ENCODE measurements at places on chromosomes 2 and 18.
A peak's percentile ranks its signal among the peaks of the same experiment; 100 is the strongest.

DNA sequence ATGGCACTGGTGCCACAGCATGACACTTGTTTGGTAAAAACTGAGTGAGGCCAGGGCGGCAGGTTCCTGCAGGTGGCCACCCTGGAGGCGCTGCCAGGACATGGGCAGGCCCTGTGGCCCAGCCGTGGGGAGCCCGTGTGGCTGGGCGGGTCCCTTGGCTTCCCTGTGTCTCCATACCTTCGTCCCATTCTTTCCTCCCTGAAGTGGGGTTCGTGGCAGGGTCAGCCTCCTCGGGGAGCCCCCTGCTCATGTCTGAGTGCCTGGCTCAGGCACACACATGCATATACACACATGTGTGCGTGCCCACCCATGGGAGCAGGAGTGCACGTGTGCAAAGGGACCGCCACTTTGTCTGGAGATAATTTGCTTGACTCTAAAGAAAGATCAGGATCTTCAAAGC is 86.5 kb upstream of the HDAC4 start:
- DNase-seq: no peak

GRCh38 chr18:24727685-24728084 is 267.2 kb downstream of the HRH4 start:
- no peak for DNase-seq

GRCh38 chr2:182173944-182174622 is 188.4 kb downstream of the PPP1R1C start:
- no peak for DNase-seq

DNA sequence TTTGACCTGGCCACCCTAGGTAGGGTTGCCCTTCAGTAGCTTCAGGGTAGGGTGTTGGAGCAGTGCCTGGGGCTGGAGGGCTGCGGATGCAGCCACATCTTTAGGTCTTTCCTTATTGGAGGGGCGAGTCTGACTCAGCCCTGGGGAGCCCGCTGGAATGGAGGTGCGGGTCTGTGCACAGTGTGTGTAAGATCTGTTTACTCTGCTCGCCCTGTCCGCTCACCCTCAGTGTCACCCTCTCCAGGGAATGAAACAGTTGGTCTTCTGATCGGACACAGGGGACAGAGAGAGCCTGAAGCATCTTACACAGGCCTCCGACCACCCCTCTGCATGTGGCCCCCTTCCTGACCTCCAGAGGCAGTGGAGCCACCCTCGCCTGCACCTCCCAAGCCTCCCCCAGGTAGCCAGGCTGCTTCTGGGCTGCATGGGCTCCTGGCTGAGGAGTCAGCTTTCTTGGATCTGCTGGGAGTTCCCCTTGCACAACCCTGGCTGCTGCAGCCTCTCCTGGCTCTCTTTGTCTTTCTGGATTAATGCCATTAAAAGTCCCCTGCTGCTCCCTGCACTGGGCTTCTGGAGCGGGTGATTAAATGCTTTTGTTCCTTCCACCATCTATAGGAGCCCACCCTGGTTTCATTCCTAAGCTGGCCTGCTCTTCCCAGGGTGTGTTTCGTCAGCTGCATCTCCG is 82.6 kb downstream of the ASB1 start:
- DNase-seq: no peak

- no peak for DNase-seq
Observed at GRCh38 chr2:220510668-220511067, 883.2 kb downstream of the SLC4A3 start.

DNA sequence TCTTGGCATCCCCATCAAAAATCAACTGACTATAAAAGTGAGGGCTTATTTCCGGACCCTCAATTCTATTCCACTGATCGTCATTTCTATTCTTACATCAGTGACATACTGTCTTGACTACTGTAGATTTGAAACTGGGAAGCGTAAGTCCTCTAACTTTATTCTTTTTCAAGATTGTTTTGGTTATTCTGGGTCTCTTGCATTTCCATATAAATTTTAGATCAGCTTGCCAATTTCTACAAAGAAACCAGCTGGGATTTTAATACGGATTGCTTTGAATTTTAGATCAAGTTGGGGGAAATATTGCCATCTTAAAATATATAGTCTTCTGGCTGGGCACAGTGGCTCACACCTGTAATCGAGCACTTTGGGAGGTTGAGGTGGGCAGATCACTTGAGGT is 17.9 kb upstream of the INPP4A start:
- DNase-seq: no peak

DNA sequence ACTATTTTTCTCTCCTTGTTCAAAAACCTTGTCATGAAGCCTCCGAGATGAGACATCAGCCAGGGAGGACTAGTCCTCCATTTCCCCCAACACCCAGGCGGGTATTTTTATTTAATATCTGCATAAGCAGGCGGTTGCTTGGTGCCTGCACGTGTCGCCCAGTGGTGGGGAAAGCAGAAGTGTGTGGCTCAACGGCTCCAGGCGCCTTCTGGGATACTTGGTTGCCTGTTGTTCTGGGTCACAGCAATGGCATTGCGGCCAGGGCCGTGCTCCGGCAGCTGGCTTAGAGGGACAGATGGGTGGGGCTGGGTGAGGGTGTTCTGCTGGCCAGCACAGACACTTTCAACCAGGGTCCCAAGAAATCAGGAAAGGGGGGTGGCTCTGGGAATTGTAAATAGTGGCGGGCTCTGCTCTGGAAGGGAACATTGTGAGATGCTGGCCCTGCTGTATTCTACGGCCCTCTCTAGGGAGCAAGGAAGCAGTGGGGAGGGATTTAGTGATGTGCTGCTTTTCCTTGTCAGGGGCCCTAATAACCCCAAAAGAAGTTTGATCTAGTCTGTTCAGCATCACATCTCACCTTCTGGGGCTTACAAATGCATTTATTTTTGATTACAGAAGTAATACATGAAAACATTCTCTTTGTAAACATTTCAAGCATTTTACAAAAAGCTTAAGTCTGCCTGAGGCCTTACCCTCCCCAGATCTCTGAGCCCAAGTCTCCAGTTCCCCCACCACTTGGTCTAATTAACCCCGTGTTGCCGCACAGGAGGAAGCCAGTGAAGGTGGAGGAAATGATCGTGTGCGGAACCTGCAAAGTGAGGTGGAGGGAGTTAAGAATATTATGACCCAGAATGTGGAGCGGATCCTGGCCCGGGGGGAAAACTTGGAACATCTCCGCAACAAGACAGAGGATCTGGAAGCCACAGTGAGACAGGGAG is 1.1 kb downstream of the VAMP8 start:
- DNase-seq: no peak

GRCh38 chr2:142803158-142803557 is 74.3 kb upstream of the KYNU start:
- DNase-seq: no peak

GRCh38 chr2:186426153-186427016 is 59.7 kb upstream of the ZC3H15 start:
- DNase-seq: no peak

- DNase-seq: no peak
Observed at GRCh38 chr18:44681076-44681970, 635 bp downstream of the SETBP1 start.

- DNase-seq: no peak
Observed at GRCh38 chr2:239994086-239994485, 31.1 kb downstream of the NDUFA10 start.

- DNase-seq: no peak
Observed at GRCh38 chr2:236616031-236616430, 46.4 kb downstream of the ACKR3 start.

DNA sequence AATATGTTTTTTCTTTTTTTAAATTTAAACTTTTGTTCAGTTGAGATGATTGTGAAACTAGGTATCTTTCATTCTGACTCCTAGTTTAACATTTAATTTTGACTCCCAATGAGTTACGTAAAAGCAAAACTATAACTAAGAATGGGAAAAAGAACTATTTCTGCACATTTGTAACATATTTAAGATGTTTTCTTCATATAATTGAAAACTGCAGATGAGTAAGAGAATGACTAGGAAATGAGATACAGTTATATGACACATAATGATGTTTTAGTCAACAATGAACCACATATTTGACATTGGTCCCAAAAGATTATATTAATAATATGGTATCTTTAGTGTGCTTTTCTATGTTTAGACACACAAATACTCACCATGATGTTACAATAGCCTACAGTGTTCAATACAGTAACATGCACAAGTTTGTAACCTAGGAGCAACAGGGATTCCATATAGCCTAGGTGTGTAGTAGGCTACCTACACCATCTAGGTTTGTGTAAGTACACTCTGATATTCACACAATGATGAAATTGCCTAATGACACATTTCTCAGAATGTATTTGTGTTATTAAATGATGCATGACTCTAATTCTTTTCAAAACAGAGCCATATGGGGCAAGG is 12.6 kb downstream of the ERMN start:
- DNase-seq: no peak

GRCh38 chr2:198004921-198005829 is 200.8 kb downstream of the PLCL1 start:
- peak; percentile 27 for DNase-seq

- DNase-seq: no peak
Observed at GRCh38 chr2:223232896-223233295, 180.9 kb downstream of the KCNE4 start.

GRCh38 chr2:127032621-127033020 is 74.3 kb downstream of the BIN1 start:
- no peak for DNase-seq

- no peak for DNase-seq
Observed at GRCh38 chr2:178074123-178075005, 1.8 kb upstream of the PDE11A start.

- DNase-seq: no peak
Observed at GRCh38 chr2:50719837-50720696, 311.9 kb downstream of the NRXN1 start.

DNA sequence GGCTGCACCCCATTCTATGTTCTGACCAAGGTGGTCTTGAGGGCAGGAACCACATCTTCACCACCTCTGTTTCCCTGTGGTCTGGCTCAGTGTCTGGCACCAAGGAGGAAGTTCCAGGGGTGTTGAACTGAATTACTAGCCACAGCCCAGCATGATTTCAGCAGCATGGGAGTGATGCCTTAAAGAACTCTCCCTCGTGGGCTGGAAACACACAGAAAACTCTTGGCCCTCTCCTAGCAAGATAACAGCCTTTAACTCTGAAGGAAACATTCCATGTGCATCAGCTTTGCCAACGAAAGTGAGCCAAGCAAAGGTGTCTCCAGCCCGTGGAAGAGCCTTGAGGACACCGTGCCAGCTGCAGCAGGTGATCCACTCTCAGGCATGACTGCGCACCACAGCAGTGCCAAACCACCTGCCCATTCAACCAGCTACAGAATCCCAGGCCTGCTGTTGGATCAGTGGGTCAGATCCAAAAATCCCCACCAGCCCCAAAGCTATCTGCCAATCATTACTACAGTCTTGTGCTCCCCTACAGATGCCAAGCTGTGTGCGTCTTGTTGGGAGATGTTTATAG is 124.8 kb downstream of the TTC32 start:
- no peak for DNase-seq

- DNase-seq: no peak
Observed at GRCh38 chr2:44715671-44716081, 225.8 kb upstream of the SIX3 start.

- DNase-seq: no peak
Observed at GRCh38 chr2:156452971-156453370, 16.8 kb downstream of the GPD2 start.

DNA sequence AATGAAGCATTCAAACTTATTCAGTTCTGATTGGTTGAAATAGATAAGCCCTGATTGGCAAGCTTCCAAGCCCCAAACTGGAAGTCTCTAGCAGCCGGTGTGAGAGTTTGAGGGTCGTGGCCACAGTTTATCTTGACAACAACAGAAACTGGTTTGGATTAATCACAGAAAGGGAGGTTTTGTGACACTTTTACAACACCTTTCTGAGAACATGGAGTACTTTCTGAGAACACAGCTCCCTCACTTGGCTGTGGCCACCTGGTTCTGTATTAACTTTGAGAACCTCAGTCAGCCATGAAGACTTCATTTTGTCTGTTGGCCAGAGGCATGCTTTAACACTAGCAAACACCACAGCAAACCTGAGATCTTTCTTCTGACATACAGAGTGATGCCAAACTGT is 280.7 kb upstream of the VWC2L start:
- DNase-seq: no peak

- no peak for DNase-seq
Observed at GRCh38 chr2:170878505-170878904, 50.5 kb upstream of the GORASP2 start.

DNA sequence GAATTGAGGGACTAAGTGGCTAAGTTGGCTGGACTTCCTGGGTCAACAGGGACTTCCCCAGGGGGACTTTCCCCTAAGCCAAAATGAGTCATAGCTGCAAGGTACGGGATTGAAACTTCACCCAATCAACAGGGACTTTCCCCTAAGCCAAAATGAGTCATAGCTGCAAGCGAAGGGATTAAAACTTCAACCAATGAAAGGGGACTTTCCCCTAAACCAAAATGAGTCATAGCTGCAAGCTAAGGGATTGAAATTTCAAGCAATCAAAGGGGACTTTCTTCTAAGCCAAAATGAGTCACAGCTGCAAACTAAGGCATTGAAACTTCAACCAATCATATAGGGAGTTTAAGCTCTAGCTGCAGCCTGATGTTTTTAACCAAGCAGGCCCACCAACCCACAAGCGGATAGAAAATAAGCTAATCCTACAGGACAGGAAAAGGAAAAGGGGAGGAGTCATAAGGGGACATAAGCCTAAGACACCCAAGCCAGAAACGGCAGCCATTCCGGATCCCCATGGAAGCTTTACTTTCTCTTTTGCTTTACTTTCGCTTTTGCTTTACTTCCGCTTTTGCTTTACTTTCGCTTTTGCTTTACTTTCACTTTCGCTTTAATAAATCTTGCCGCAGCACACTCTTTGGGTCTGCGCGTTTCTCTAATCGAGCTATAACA is 1375.4 kb upstream of the CELF4 start:
- DNase-seq: peak; percentile 41

DNA sequence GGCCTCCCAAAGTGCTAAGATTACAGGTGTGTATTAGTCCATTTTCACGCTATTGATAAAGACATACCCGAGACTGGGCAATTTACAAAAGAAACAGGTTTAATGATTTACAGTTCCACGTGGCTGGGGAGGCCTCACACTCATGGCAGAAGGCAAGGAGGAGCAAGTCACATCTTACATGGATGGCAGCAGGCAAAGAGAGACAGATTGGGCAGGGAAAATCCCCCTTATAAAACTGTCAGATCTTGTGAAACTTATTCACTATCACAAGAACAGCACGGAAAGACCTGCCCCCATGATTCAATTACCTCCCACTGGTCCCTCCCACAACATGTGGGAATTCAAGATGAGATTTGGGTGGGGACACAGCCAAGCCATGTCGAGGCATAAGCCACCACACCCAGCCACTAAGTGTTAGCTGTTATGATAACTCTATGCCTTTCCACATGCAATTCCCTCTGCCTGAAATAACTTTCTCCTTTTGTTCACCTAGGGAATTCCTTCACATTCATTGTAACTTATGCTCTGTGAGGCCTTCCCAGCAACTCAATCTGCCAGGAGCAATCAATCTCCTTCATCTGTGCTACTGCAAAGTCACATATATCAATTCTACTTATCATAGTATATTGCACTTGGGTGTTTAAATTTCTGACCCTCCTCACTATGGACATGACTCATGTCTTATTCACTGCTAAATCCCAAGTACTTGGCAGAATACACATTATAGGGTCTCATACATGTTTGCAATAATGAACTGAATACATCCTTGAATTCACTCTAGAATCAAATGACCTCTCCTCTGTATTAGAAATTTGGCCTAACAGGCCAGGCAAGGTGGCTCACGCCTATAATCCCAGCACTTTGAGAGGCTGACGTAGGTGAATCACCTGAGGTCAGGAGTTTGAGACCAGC is 7.4 kb downstream of the MCEE start:
- DNase-seq: no peak

GRCh38 chr2:48131539-48132270 is 225.4 kb upstream of the FBXO11 start:
- DNase-seq: no peak

GRCh38 chr2:239710953-239711861 is 310.4 kb upstream of the HDAC4 start:
- no peak for DNase-seq
